K562 (cell line): ENCODE measurements at places on chromosomes 6 and 20.
A peak's percentile ranks its signal among the peaks of the same experiment; 100 is the strongest.

- DNase-seq = no peak
Measured at GRCh38 chr6:141203902-141204575, 928.7 kb upstream of the GJE1 start.

- DNase-seq = no peak
Measured at GRCh38 chr6:52749556-52750152, 13.6 kb downstream of the GSTA2 start.

GRCh38 chr6:45461486-45461885, 83.8 kb upstream of the SUPT3H start:
- no peak for DNase-seq

GRCh38 chr6:144321839-144322591, 36.9 kb downstream of the UTRN start:
- no peak for DNase-seq

GRCh38 chr6:39209911-39210310, 19.4 kb downstream of the KCNK5 start:
- no peak for DNase-seq

DNA sequence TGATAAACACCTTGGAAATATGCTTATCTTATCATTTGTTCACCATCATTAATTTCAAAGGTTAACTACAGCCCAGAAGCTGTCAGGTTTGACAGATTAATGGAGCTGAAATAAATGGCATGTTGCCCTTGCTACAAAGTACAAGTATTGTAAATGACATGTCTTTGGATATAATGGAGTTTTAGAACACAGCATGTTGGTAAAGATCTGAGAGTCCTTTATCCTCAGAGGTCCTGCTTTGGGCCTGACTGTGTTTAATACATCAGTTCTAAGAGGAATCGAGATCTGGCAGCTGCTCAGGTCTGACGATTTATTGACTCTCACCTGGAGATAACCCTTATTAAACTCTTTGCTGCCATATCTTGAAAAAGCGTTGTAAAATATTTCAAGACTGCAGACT, 222.7 kb upstream of the OPRM1 start:
- DNase-seq = no peak

GRCh38 chr6:20841806-20842205, 307.5 kb downstream of the CDKAL1 start:
- DNase-seq = no peak

- DNase-seq = no peak
Measured at GRCh38 chr6:14595751-14596150, 478.2 kb downstream of the CD83 start.

GRCh38 chr6:53487080-53487479, 57.8 kb downstream of the GCLC start:
- DNase-seq = no peak

DNA sequence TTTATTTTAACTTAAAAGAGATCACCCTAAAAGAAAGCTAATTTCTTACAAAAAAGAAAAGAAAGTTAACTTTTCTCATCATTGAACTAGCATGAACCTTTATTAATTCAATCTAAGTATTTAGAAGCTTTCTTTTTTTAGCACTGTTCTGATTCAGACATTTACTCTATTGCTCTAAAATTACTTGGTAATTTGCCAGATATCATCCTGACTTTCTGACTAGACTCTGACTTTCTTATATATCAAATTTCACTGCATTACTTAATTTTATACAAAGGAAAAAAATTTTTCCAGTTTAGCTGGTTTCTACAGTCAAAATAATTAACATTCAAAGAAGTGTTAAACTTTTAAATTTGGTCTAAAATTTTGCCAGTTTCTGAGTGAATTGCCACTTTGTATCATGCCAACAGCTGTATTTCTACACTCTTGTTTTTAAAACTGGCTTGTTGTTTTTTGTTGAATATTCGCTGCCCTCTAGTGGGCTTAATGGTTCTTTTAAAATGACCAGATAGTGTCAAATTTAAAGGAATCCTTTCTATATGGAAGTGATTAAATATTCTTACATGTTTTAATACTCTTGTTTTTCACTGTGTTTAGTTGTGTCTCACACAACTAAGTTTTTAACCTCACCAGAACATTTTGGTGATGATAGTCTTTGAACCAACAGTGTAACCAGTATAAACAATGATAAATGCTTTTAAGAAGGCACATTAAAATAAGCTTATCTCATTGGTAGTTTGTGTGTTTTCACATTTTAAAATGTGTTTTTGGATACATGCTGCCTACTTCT, 102.0 kb downstream of the POPDC3 start:
- peak; percentile 23 for DNase-seq

DNA sequence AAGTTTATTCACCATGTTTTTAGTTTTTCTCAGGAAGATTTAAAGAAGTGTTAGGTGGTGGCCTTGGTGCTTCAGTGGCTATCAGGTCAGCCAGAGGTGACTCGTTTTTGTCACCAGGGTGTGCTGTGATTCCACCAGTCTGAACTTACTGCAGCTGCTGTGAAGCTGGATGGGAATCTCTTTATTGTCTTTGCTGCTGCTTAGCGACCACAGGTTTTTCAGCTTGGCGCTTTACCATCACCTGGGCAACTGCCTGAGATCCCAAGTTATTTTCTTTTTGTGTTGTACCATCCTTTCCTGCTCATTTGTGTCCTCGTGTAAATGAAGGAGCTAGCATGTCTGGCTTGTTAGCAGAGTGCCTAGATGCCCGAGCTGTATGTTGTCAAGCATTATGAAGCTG, 146.9 kb downstream of the MACROD2 start:
- DNase-seq = no peak
